AML-193 (cell line): ENCODE measurements at places on chromosomes 11 and 22.

- DNase-seq = no peak
Measured at GRCh38 chr11:65446446-65447277, 24.1 kb downstream of the NEAT1 start.

DNA sequence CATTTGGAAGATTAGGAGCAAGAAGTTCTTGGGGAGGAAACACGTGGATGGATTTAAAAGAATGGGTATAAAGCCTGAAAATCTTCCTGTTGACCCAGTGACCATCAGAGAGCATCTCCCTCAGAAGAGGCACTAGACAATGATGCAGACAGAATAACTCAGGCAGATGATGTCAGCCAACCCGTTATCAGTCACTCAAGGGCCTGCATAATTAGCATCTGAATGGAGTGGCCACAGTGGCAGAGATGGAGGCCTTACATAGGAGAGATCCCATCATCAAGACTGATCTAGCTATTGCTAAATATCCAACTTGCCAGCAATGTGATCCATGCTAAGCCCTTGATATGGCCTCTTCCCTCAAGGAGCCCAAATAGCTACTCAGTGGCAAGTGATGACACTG, 70.7 kb upstream of the CD82 start:
- no peak for DNase-seq

- no peak for DNase-seq
Measured at GRCh38 chr11:122085264-122085663, 30.8 kb downstream of the BLID start.

DNA sequence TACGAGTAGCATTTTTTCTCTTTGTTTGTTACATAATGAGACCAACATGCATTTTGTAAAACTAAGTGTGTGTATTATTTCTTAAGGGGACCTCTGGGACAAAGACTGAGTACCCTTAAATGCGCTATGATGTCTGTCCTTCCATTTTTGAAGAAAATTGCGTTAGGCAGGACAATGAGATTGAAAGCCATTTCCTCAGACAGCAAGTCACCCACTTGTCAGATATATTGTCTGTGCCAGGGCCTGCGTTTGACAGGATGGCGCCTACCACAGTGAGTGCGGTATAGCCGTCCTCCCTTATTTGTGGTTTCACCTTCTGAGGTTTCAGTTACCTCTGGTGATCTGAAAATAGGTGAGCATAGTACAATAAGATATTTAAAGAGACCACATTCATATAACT, 2.2 kb downstream of the AP2A2 start:
- DNase-seq = no peak

GRCh38 chr11:19714387-19715363, 2.0 kb downstream of the NAV2 start:
- DNase-seq = no peak

DNA sequence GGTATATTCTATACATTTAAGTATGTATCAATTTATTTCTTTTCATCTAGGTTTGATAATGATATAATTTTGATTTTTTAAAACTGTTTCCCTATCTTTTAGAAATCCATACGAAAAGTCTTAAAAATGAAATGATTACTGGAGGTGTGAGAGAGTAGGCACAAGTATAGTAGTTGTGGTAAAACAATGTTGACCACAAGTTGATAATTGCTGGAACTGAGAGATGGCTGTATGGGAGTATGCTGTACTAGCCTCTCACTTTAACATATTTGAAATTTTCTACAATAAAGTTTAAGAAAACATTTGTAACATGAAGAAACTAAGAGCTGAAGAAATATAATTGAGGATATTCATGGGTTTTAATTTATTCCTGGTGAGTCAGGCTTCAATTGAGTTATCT, 30.0 kb downstream of the FSHB start:
- DNase-seq = no peak

DNA sequence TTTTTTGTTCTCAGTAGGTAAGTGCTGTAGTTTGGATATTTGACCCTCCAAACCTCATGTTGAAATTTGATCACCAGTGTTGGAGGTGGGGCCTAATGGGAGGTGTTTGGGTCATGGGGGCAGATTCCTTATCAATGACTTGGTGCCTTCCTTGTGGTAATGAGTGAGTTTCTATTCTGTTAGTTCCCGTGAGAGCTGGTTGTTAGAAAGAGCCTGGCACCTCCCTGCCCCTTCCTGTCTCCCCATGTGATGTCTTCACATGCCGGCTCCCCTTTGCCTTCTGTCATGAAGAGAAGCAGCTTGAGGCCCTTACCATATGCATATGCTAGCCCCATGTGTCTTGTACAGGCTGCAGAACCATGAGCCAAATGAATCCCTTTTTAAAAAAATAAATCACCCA, 138.3 kb downstream of the TMEM135 start:
- no peak for DNase-seq

DNA sequence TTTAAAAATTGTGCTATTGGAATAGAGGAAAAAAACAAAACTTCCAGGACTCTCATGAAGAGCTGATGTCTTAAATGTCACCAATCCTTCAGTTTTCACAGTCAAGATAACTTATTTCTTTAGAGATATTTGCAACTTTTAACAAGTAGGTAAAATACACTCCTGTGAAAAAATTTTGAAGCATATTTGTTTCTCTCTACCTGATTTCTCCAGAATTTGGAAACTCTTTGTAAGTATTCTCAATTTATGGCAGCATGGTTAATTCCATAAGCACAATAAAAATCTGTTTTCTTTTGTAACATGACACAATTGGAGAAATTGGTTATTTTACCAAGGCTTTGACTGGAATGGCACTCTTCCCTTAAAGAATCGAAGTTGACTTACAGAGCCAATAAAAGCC, 4.1 kb downstream of the CASP4 start:
- no peak for DNase-seq

GRCh38 chr22:44888491-44889254, 121.1 kb downstream of the PHF21B start:
- DNase-seq = no peak

DNA sequence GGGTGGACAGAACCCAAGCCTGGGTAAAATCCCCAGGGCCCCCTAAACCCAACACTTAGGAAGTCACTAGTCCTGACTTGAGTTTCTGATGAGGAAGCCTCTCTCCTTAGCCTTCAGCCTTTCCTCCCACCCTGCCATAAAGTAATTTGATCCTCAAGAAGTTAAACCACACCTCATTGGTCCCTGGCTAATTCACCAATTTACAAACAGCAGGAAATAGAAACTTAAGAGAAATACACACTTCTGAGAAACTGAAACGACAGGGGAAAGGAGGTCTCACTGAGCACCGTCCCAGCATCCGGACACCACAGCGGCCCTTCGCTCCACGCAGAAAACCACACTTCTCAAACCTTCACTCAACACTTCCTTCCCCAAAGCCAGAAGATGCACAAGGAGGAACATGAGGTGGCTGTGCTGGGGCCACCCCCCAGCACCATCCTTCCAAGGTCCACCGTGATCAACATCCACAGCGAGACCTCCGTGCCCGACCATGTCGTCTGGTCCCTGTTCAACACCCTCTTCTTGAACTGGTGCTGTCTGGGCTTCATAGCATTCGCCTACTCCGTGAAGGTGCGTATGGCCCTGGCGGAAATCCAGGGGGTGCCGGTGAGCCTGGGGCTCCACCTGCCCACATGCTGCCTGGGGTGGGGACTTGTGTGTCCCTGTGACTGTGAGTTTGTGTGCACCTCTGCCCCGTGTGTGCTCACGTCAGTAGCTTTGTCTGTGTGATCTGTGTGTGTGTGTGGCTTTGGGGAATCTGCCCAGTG, at the start of gene IFITM1:
Gene IFITM1, plus strand, starts transcription at position 254 of the 767 bp plus-strand sequence. Its CDS starts 131 bp downstream, at position 385.
- DNase-seq = peak; percentile 64

GRCh38 chr11:122248939-122249338, 132.9 kb upstream of the BLID start:
- no peak for DNase-seq

- DNase-seq = no peak
Measured at GRCh38 chr11:71240061-71240690, 12.2 kb downstream of the SHANK2 start.
